ENCODE measurements at places on chromosomes 16 and 17. TPM values are rescaled to one million over a fixed set of nuclear protein-coding genes. Genes with fewer than 3 reads are reported as not detected.

DNA sequence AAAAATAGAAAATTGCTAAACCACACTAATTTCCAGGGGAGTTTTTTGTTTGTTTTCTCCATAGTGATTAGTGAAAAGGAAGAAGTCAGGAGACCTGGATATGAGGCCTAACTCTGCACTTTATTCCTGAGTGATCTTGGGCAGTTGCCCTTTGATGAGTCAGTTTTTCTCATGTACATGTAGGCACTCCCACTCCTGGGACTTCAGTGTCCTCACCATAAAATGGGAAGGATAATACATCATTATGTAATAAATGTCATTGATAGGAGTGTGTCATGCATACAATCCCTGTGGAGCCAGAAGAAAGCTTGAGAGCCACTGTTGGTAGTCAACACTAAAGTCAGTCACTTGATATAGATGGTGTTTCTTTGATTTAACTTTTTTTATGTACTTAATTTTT lies 32.5 kb downstream of the WIPF2 start:
- H3K27ac ChIP-seq = peak overlapping the region; percentile 54
- no peaks in the 10 kb centered on the region for H3K27me3 ChIP-seq
- H3K4me3 ChIP-seq = no peak overlapping the region
- peaks cover 14% of the 10 kb centered on the region for H3K4me1 ChIP-seq
- no peaks in the 10 kb centered on the region for H3K36me3 ChIP-seq

GRCh38 chr17:2085648-2085949 lies 30.7 kb downstream of the HIC1 start:
- H3K27ac ChIP-seq = peak overlapping the region; percentile 97
- H3K4me1 ChIP-seq = peaks cover 42% of the 10 kb centered on the region
- no peaks in the 10 kb centered on the region for H3K27me3 ChIP-seq
- no peak overlapping the region for H3K4me3 ChIP-seq

DNA sequence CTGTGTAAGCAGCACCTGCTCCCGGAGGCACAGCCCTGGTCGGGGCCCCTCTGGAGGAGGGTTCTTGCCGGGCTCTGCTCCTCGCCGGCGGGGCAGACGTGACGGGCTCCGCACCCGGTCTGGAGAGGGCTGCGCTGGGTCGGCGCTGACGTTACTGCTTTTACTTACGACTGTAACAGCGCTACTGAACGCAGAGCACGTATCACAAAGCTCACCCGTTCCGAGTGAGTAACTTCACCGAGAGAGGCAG lies 1.3 kb upstream of the RAB40C start:
- H3K4me3 ChIP-seq = peak overlapping the region; percentile 81
- no peaks in the 10 kb centered on the region for H3K27me3 ChIP-seq
- DNase-seq = peak; percentile 86
- peak overlapping the region; percentile 97 for H3K27ac ChIP-seq
- peaks cover 24% of the 10 kb centered on the region for H3K4me1 ChIP-seq
- H3K36me3 ChIP-seq = no peaks in the 10 kb centered on the region

DNA sequence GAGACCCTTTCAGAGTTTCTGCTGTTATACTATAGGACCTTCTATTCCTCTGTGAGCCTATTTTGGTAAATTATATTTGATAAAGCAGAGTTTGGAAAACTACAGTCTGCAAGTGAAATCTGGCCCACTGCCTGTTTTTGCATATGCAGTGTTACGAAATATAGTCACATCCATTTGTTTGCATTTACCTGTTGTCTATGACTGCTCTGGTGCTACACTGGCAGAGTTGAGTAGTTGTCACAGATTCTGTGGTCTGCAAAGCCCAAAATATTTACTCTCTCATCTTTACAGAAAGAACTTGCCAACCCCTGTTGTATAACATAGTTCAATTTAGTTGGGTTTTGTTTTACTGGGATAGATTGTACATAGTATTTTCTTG lies 42.3 kb downstream of the TNRC6A start:
- H3K27ac ChIP-seq = peak overlapping the region; percentile 2
- no peak for DNase-seq
- no peaks in the 10 kb centered on the region for H3K27me3 ChIP-seq
- H3K4me3 ChIP-seq = no peak overlapping the region
- H3K36me3 ChIP-seq = no peaks in the 10 kb centered on the region

DNA sequence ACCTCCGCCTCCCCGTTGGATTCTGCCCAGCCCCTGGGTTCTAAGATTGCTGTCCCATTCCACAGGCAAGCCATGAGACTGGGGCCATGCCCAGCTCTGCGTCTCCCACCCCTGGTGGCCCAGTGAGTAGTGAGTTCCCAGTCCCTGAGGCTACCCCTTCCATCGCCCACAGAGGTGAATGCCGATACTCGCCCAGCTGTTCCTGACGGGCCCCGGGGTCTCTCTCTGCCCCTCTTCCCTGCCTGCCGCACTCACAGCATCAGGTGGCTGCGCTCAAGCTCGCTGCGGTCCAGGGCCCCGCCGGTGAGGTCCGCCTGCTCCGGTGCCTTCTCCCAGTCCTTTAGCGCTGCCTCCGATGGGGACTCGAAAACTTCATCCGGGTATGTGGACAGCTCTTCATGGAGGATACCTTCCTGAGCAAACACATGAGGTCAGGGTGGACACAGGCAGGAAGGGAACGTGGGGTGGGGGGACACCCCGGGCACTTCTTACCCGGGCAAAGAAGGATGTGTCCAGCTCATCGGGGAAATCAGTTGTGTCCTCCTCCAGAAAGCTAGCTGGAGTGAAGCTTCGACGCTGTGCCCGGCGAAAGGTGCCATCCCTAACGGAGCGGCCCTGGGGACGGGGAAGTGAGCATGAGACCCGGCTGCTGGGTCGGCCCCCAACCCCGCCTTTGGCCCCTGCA lies 8.8 kb downstream of the SNRNP25 start:
- no peak for DNase-seq
- H3K27me3 ChIP-seq = no peaks in the 10 kb centered on the region
- no peak overlapping the region for H3K27ac ChIP-seq
- H3K4me1 ChIP-seq = no peaks in the 10 kb centered on the region
- H3K36me3 ChIP-seq = peaks cover 19% of the 10 kb centered on the region
- no peak overlapping the region for H3K4me3 ChIP-seq

The CACNG5 gene
- polyA plus RNA-seq = not detected

Measured in adrenal gland (tissue), 19 donors.